ENCODE measurements at places on chromosomes 1 and 21.

DNA sequence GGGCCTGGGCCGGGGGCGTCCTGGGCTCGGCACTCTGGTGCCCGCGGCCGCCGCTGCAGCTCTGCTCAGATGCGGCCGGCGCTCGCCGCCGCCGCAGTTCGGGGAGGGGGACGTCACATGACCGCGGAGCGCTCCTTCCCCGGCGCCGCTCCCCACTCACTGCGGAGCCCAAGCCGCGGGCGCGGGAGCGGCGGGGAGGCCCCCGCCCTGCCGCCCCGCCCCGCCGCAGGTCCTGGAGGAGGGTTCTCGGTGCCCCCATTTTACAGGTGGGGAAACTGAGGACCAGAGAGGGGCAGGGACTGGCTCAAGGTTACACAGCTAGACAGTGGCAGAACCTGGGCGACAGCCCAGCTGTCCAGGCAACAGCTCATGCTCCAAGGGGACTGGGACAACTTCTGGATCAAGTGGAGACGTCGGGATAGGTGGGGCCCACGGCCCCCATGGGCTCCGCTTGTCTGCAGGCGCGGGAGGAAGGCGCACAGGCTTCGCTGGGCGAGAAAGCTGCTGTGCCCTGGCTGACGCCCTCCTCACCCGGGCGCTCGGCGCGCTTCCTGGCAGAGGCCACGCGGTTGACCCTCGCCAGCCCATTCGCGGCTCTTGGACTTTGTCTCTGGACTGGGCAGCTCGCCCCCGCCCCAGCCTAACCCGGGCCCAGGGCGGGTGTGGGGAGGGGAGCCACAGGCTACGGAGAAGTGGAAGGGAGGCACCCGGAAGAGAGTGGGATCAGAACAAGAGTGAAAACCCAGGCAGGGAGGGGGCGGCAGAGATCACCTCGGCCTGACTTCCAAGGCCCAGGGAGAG is at the start of gene RAP1GAP:
Gene RAP1GAP (minus strand): TSS at position 100 of the 801 bp plus-strand sequence. CDS start 49,325 bp downstream, outside the sequence.
- no peak for DNase-seq

- DNase-seq = no peak
Observed at GRCh38 chr1:234629026-234629425, 19.0 kb upstream of the IRF2BP2 start.

DNA sequence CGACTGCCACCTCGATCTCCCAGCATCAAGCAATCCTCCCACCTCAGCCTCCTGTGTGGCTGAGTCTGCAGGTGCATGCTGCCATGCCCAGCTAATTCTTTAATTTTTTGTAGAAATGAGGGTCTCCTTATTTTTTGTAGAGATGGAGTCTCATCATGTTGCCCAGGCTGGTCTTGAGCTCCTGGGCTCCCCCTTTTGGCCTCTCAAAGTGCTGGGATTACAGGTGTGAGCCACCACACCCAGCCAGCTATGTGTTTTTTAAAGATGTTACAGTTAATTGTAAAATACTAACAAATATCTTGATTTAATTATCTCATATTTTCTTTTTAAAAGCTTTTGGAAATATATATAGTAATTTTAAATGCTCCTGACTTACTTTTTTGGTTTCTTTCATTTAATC is 181.3 kb upstream of the DMRTA2 start:
- DNase-seq = no peak

GRCh38 chr21:41406340-41406739 is 19.7 kb upstream of the MX1 start:
- no peak for DNase-seq

All from stimulated activated CD4-positive, alpha-beta T cell treated with anti-CD3 and anti-CD28 coated beads, Interleukin-12 subunit alpha, Interleukin-12 subunit beta, amount 100 ng/mL, for 48 hours (primary cell).